CD4-positive, alpha-beta T cell (primary cell): ENCODE measurements at places on chromosomes 3 and 15.

DNA sequence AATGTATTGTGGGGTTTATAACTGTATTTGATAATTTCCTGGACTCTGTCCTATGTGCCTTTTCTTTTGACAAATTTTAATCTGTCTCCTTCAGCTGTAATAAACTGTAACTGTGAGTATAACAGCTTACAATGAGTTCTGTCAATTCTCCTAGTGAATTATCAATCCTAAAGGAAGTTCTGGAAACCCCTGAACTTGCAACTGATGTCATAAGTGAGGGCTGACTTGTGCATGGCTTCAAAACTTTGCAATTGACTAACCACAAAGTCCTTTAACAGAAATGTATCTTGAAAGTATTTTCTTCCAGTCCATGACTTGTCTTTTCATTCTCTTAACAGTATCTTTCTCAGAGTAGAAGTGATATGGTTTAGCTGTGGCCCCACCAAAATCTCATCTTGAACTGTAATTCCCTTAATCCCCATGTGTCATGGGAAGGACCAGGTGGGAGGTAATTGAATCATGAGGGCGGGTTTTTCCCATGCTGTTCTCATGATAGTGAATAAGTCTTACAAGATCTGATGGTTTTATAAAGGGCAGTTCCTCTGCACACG is 108.3 kb downstream of the TFDP2 start:
- DNase-seq: no peak
- no peaks in the 10 kb centered on the region for H3K27me3 ChIP-seq
- no peak overlapping the region for H3K27ac ChIP-seq
- H3K4me3 ChIP-seq: no peak overlapping the region

- no peaks in the 10 kb centered on the region for H3K27me3 ChIP-seq
- no peak overlapping the region for H3K27ac ChIP-seq
- H3K4me3 ChIP-seq: no peak overlapping the region
- H3K4me1 ChIP-seq: peaks cover 5% of the 10 kb centered on the region
- H3K36me3 ChIP-seq: peaks cover 15% of the 10 kb centered on the region
Observed at GRCh38 chr15:99681990-99682389, 51.2 kb downstream of the LYSMD4 start.

- H3K4me3 ChIP-seq: no peak overlapping the region
- no peaks in the 10 kb centered on the region for H3K4me1 ChIP-seq
- H3K36me3 ChIP-seq: no peaks in the 10 kb centered on the region
- H3K27me3 ChIP-seq: no peaks in the 10 kb centered on the region
- DNase-seq: no peak
Observed at GRCh38 chr3:124850633-124851032, 36.5 kb downstream of the ITGB5 start.

GRCh38 chr15:91698241-91698640 is 155.3 kb upstream of the SLCO3A1 start:
- no peaks in the 10 kb centered on the region for H3K27me3 ChIP-seq
- H3K36me3 ChIP-seq: no peaks in the 10 kb centered on the region
- no peaks in the 10 kb centered on the region for H3K4me1 ChIP-seq

DNA sequence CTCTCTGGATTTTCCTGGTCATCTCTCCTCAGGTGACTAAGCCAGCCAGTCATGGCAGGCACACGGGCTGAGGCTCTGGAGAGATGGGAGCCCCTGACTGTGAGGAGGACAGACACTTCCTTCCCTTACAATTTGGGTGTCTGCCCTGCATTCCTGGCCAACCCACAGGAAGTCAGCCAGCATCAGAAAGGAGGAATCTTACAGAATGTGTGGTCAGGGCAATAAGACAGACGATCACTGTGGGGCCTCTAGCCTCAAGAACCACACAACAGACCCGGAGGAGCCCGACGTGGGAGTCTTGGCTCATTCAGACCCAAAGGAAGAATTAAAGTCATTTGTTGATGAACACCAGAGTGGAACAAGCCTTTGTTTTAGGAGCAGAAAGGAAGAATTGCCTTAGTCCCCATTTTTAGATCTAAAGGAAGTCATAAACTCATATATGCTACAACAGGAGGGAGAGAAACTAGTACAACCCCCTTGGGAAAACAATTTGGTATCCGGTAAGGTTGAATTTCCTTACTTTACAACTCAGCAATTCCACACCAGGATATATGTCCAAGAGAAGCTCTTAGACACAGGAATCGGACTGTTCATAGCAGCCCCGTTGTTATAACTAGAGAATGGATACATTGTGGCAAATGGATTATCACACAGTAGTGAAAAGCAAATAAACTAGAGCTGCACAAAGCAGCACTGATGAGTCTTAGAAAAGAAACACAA is 62.2 kb downstream of the ABTB1 start:
- peaks cover 10% of the 10 kb centered on the region for H3K4me1 ChIP-seq
- H3K27ac ChIP-seq: no peak overlapping the region
- H3K4me3 ChIP-seq: no peak overlapping the region

- no peaks in the 10 kb centered on the region for H3K27me3 ChIP-seq
- peaks cover 39% of the 10 kb centered on the region for H3K36me3 ChIP-seq
- H3K4me1 ChIP-seq: no peaks in the 10 kb centered on the region
- DNase-seq: no peak
Observed at GRCh38 chr3:158685159-158685558, 12.7 kb upstream of the LXN start.

- no peaks in the 10 kb centered on the region for H3K27me3 ChIP-seq
- no peak for DNase-seq
Observed at GRCh38 chr3:13037458-13038117, 35.6 kb downstream of the IQSEC1 start.

DNA sequence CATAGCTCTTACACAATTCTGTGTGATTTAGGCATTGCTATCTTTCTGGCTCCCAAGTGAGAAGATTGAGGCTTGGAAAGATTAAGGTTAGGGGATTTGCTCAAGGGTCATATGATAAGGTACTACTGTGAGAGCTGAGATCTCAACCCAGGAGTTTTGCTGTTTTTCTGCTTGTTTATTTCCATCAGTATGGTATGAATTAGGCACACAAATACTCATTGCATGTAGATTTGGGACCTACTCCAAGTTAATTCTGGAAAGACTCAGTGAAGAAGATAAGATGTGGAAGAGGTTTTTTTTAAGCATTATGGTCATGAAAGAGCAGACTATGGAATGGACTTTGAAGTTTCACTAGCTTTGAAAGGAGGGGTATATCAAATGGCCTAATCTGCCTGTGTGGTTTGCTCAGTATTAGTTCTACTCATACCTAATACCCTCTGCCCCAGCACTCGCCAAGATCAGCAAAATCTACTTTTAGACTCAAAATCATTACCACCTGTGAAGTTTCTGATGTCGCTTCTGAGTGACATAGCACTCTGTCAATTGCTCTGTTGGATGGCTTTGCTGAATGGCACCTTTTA is 12.5 kb downstream of the MBNL1 start:
- H3K4me1 ChIP-seq: peaks cover 31% of the 10 kb centered on the region
- DNase-seq: no peak
- peak overlapping the region; percentile 34 for H3K4me3 ChIP-seq
- no peaks in the 10 kb centered on the region for H3K27me3 ChIP-seq

GRCh38 chr3:49120096-49120437 is 556 bp downstream of the USP19 start:
- H3K27me3 ChIP-seq: no peaks in the 10 kb centered on the region
- peak overlapping the region; percentile 99 for H3K4me3 ChIP-seq
- peaks cover 39% of the 10 kb centered on the region for H3K36me3 ChIP-seq
- peak overlapping the region; percentile 87 for H3K27ac ChIP-seq
- peaks cover 30% of the 10 kb centered on the region for H3K4me1 ChIP-seq
- no peak for DNase-seq

DNA sequence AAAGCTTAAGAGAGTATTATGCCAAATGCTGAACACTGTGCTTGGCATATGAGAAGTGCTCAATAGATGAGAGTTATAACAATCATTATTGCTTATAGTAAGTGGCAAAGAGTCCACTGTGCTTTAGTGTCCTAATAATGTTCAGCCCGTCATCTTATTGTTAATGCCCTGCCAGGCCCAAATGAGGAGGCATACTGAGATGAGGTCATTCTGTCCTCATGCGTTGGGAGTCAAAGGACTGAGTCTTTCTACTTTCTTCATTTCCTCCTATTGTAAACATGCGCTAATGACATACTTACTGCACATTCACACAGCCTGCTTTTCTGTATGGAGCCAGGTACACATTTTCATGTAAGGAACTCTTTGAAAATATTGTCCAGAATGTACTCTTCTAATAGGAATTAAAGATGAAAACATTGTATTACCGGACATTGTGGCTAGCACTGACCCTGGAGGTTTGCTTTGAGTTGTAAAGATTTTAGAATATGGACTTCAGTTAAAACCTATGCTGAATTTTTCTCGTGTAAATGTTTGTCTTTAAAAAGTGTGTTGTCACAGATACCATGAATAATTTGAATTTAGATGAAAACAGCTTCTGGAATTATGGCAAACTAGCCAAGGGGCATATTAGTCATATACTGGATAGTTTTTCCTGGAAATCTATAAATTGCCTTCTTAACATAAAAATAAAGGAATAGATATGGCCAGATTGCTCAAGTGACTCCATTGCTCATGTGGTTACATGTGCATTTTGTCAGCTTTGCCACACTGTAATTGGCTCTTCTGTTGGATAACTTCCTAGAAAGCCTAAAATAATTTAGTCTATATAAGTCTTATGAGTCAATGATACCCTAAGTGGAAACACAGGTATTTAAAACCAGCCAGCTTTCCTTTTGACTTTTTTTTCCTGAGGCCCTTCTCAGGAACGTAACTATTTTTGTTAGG is 38.3 kb downstream of the KBTBD12 start:
- no peaks in the 10 kb centered on the region for H3K4me1 ChIP-seq
- H3K27me3 ChIP-seq: peaks cover 17% of the 10 kb centered on the region
- H3K27ac ChIP-seq: no peak overlapping the region
- no peak overlapping the region for H3K4me3 ChIP-seq
- no peak for DNase-seq

- H3K27me3 ChIP-seq: no peaks in the 10 kb centered on the region
- DNase-seq: no peak
- H3K36me3 ChIP-seq: peaks cover 11% of the 10 kb centered on the region
Observed at GRCh38 chr3:143261848-143262247, 142.3 kb downstream of the CHST2 start.

GRCh38 chr15:76575274-76575673 is 238.7 kb downstream of the ISL2 start:
- H3K4me1 ChIP-seq: no peaks in the 10 kb centered on the region
- DNase-seq: no peak
- H3K36me3 ChIP-seq: peaks cover under 1% of the 10 kb centered on the region
- H3K4me3 ChIP-seq: no peak overlapping the region
- no peaks in the 10 kb centered on the region for H3K27me3 ChIP-seq

DNA sequence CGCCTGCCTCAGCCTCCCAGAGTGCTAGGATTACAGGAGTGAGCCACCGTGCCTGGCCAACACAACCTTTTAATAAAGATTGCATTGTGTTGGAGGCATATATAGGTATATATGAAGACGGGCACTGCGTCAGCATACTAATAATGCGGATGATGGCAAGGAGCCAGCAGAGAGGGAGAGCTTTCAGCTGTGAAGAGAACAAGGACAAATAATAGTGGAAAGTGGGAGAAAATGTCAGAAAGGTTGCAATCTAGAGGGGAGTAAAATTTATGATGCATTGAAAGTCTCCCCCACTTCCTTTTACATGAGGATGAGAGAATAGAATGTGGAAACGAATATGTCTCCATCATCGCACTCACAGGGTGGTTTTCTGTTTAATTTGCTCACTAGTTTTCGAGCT is 170.5 kb upstream of the TBL1XR1 start:
- no peaks in the 10 kb centered on the region for H3K27me3 ChIP-seq
- no peak overlapping the region for H3K27ac ChIP-seq
- no peak for DNase-seq
- no peaks in the 10 kb centered on the region for H3K36me3 ChIP-seq

GRCh38 chr3:109257269-109257668 is 59.0 kb downstream of the DPPA2 start:
- H3K27me3 ChIP-seq: no peaks in the 10 kb centered on the region
- no peak overlapping the region for H3K27ac ChIP-seq
- no peak overlapping the region for H3K4me3 ChIP-seq
- H3K4me1 ChIP-seq: no peaks in the 10 kb centered on the region
- H3K36me3 ChIP-seq: no peaks in the 10 kb centered on the region

GRCh38 chr3:78881501-78881900 is 886.3 kb downstream of the ROBO1 start:
- H3K4me3 ChIP-seq: no peak overlapping the region
- no peaks in the 10 kb centered on the region for H3K27me3 ChIP-seq
- H3K4me1 ChIP-seq: no peaks in the 10 kb centered on the region

GRCh38 chr3:172119266-172119969 is 80.0 kb downstream of the FNDC3B start:
- no peak for DNase-seq
- H3K36me3 ChIP-seq: peaks cover 8% of the 10 kb centered on the region
- H3K27ac ChIP-seq: no peak overlapping the region
- no peaks in the 10 kb centered on the region for H3K4me1 ChIP-seq
- no peak overlapping the region for H3K4me3 ChIP-seq

- H3K4me1 ChIP-seq: no peaks in the 10 kb centered on the region
- no peak overlapping the region for H3K27ac ChIP-seq
Observed at GRCh38 chr15:93800805-93801204, 430.6 kb upstream of the MCTP2 start.

DNA sequence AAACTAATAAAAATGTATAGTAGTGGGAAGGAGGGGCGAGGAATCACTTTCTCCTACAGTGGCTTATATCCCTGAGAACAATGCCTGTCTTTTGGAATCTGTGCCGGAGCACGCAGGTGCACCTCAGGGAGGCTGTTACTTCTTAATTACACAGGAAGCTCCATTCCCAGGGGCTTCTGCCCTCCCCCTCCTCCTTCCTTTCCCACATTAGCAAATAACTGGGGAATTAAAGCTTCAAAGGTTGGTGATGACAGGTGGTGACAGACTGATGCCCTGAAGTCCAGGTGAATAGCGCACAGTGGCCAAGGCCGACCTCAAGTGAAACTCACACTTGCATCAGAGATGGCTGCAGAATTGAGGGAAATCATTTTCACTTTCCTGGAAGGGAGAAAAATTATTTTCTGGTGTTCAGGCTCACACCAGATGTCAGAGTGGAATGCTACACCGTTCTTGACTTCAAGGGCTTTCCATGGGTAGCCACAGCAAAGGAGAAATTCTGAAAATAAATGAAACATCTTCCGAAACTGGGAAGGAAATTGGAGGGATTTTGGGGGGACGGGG is 3.7 kb downstream of the GRAMD2A start:
- peaks cover 12% of the 10 kb centered on the region for H3K4me1 ChIP-seq
- DNase-seq: no peak
- peaks cover 11% of the 10 kb centered on the region for H3K27me3 ChIP-seq
- H3K27ac ChIP-seq: no peak overlapping the region

DNA sequence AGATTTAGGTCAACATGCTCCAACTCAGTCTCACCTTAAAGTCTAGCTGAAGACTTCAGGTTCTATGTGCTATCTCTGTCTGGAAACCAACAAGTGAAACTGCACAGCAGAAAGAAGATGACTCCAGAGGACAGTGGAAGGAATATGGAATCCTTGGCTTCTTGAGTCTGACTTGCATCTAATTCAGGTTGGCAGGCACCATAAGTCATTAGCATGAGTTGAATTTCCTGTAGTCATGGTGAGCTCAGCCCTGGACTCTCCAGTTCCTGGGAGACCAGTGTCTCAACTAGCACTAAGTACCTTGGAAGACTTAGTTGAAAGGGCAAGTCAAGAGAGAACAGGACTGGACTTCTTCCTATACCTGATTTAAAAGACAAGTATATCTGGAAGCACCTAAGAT is 129.7 kb downstream of the DTWD1 start:
- H3K27me3 ChIP-seq: no peaks in the 10 kb centered on the region
- H3K27ac ChIP-seq: no peak overlapping the region
- no peaks in the 10 kb centered on the region for H3K36me3 ChIP-seq
